ENCODE measurements at places on chromosomes 2 and 18.

DNA sequence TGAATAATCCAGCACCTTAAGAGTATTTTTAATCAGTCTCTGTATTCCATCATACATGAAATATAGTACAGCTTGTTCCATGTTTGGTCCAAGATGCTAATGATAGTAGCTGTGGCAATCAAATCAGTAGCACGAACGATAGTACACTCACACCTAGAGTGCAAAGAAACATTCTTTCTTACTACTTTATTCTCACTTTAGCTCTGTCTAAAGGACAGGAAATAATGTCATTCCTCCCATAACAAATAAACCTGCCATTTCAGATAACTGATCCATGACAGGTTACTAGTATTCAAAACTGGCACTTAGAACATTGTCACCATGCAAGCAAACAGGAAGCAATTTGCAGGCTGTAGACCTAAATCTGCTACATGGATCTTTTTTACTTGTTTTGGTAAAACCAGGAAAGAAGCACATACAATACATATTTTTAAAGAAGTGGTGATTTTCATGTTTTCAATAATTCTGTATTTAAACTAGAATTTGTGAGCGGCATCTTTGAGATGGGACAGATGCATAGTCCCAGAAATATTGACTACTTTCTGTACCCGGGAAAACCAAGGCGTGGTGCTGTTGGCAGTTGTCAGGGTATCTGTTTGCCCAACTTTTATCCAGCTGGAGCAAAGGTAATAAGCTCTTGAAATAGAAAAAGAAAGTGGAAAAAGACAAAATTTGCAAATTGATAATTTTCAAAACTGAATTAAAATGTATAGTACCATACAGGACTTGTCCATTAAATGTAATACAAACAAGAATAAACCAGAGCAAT is 49.5 kb downstream of the IKZF2 start:
- no peak for DNase-seq

DNA sequence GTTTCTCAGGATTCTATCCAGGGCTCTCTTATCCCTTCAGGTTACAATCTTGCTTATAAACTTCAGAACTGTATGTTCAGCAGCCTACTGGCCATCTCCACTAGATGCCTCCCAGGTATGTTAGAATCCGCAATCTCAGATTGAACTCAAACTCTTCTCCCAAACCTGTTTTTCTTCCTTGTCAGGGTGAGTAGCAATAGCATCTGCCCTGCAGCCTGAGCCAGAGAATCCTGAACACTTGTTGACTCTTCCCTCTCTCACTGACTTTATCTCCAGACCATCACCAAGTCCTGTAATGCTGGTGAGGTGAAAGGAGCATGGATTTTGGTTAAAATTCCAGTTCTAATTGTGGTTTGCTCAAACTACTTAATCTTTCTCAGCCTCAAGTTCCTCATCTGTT is 82.6 kb upstream of the ALPP start:
- DNase-seq = no peak

- no peak for DNase-seq
These were observed 25.5 kb downstream of the CHST10 start for GRCh38 chr2:100391735-100392515.

DNA sequence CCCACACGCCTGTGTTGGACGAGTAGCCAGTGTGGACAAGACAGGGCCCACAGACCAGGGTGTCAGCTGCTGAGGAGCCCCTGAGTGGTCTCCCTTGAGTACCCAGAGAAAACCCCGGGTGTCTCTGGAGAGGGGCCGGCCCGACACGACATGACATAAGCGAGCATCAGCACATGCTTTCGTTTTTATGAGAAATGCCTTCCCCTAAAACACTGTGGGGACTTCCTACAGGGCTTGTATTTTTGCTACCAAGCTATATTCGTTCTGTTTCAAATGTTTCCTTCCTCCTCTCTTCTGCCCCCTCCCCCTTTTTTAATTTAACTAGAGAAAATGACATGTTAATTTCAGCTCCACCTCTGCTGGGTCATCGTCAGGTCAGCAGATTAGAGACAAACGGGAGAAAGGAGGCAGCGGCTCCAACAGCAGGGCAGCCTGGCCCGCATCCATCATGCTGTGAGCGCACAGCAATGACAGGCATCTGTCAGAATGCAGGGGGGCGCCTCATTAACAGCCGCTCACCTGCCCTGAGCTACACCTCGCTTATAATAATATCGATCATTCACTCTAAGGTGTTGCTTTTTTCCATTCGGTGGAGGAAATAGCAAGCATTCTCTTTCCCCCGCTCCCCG is 286.2 kb downstream of the ZNF516 start:
- DNase-seq = no peak

DNA sequence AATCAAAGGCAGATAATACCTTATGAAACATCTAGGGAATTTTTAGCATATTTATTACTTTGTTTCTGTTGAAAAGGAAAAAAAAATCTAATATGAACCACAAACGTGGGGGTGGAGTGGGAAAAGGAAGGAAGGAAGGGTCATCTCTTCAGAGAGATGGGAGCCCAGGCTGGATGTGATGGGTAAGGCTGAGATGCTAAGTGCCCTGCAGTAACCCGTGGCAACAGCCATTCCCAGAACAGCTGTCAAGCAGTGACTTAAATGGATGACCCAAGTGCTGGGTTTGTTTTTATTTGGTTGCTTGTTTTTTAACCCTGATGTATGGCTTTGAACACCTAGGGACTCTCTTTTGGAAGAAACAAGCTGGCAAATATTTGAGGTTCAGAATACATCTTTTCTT is 50.7 kb upstream of the KLF7 start:
- no peak for DNase-seq

GRCh38 chr2:61633250-61633649 is 95.1 kb upstream of the XPO1 start:
- DNase-seq = no peak

DNA sequence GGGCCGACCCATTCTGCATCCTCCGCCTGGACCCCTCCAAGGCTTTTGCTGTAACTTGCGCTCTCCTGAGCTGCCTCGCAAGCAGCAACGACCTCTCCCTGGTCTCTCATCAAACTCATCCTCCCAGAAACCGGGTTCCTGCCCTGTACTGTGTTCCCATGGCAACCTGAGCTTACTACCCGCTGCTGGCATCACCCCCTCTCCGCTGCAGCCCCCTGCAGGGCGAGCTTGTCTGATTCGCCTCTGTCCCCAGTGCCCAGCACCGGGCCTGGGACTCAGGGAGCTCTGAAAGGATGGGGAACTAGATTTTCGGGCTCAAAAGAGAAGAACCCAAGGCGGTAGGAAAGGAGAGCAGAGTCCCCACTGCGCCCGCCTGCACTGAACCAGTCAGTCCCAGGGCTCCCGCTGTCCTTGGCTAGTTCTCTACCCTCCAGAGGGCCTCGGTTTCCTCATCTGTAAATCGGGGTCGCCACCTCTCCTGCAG is 463 bp downstream of the HS1BP3 start:
- DNase-seq = no peak

GRCh38 chr2:236916181-236916580 is 169.5 kb upstream of the COPS8 start:
- DNase-seq = no peak

GRCh38 chr18:22678486-22678885 is 254.6 kb upstream of the RBBP8 start:
- no peak for DNase-seq

- no peak for DNase-seq
These were observed 13.3 kb upstream of the TRIM43 start for GRCh38 chr2:95578539-95578938.

GRCh38 chr2:239328351-239329191 is 72.2 kb downstream of the HDAC4 start:
- DNase-seq = no peak

- DNase-seq = no peak
These were observed 431.1 kb downstream of the ZEB2 start for GRCh38 chr2:144088863-144089262.

DNA sequence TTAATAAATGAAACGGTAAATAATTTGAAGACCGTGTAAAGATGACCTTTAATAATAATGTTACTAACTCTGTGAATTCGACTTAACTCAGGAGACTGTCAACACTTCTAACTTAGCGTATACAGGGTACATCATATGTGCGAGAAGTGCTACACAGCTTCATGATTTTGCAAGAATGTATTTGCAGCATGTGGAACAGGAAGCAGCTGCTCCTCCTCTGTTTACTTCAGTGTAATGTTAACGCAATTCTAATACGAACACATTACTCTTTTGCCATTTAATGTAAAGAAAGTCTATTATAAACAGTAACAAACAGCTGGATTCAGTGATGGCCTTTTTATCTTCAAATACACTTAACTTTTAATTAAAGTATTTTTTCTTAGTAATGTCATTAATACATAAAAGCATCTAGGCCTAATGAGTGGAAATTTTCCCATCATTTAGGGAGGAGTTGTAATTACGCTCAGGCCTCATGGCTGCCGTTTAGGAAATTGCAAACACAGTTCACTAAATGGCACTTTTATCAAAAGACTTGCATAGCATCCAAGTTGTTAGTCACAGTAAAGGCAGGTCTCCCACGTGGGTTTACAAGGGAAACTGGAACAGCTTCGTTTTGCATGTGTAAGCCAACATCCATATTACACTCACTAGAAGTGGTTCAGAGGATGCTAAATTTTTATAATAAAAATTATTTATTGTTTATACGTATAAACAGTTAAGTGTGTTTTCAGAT is 635.7 kb downstream of the FBXO15 start:
- no peak for DNase-seq

DNA sequence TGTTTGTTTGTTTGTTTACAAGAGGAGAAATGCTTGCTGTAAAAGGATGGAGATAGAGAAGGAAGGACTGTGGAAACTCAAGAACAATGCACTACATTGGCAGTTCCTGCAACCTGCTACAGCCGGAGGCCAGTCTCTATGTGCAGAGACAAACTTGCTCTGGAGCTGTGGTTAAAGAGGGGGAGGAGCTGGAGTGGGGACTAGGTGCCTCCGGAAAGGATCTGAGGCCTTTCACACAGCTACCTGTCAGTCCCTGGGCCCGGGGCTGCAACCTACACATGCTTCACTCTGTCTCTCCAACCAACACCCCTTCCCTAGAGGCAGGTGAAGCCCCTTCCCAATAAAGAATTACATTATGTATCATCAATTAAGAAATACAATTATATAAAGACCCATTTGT is 1234.0 kb upstream of the ZEB2 start:
- DNase-seq = no peak

DNA sequence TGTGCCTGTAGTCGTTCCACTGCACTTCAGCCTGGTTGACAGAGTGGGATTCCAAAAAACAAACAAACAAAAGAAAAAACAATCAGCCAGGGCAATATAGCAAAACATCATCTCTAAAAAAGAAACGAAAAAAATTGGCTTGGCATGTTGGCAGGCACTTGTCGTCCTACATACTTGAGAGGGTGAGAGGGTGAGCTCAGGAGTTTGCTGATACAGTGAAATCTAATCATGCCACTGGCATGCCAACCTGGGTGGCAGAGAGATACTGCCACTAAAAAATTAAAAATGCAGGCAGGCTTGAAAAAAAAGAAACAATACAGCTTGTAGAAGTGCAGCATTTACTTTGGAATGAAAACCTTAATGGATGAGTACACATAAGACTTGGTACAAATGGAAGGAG is 282.9 kb upstream of the RGPD4 start:
- no peak for DNase-seq

DNA sequence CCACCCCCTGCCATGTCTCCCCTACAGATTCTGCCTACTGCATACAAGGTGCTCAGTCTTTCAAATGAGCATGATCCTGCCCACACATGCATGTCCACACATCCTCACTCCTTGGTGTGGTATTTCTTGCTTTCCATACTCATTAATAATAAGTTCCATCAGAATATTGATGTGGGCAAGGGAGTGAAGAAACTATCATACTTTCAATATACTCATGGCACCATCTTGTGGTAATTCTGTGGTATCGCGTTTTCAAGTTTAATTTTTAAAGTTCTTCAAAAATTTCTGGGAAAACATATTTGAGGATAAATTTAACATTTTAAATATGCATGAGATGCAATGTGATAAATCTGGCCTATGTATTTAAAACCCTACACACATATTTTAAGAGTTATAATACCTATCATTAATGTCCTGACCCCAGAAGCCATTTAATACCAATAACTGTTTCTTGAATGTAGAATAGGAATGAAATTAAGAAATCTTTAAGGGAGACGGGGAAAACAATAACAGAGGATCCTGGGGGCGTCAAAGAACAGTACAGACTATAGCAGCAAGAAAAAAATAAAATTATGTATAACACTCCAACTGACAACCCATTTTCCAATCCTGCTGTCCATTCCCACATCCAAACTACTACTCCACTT is 110.1 kb downstream of the ZNF385B start:
- DNase-seq = no peak

DNA sequence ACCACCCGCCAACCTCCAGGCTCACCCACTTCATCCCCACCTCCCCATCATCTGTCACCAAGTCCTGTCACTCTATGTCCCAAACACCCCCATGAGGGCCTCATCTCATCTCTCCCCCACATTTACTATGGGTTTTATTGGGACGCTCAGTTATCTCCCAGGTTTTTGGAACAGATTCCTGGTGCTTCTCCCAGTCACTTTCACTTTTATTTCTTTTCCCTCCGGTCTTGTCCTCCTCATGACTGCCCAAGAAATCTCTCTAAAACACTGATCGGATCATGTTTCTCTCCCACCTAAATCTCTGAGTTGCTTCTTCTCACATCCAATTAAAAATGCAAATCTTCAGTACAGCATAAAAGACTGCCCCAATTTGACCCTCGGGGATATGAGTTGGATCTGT is 273.1 kb downstream of the PHLPP1 start:
- DNase-seq = no peak

- DNase-seq = no peak
These were observed 15.6 kb downstream of the PDE6D start for GRCh38 chr2:231765496-231765929.

- DNase-seq = no peak
These were observed 629 bp downstream of the PRELID3A start for GRCh38 chr18:12408247-12408869.

GRCh38 chr2:19963386-19963785 is 26.5 kb downstream of the WDR35 start:
- DNase-seq = no peak

- no peak for DNase-seq
These were observed 22.1 kb downstream of the STARD7 start for GRCh38 chr2:96186562-96186961.

DNA sequence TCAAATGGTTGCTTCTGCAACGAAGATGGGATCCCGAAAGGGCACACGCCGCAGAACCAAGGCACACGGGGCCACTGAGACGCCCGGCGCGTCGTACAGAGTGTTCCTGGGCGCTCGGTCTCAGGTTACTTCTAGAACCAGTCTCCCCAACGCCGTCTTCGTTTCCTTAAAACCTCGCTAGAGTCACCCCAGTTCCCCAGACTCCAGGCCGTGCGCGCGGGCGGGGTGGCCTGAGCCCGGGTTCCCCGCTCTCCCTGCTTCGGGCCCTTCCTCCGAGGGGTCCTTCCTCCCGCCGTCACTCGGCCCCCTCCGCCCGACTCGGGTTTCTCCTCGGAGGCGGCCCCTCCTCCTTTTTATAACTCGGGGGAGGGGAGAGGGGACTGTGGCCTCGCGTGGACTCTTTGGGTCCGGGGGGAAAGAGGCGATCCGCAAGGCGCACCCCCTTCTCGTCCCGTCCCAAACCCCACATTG is 774 bp upstream of the FZD7 start:
- no peak for DNase-seq

- no peak for DNase-seq
These were observed 111.7 kb upstream of the TNP1 start for GRCh38 chr2:216971593-216971992.

All from esophagus squamous epithelium (tissue), 5 donors.